Ammon's horn (tissue), 1 donor: ENCODE measurements at places on chromosomes 2 and 18.

GRCh38 chr2:85111819-85112281 is 21.3 kb upstream of the TCF7L1 start:
- no peak for DNase-seq

GRCh38 chr2:67437114-67437513 is 40.0 kb downstream of the ETAA1 start:
- DNase-seq = no peak

- peak; percentile 52 for DNase-seq
Measured at GRCh38 chr2:230411570-230412370, 4.2 kb upstream of the SP100 start.

GRCh38 chr2:195898505-195899191 is 170.0 kb downstream of the DNAH7 start:
- peak; percentile 90 for DNase-seq

DNA sequence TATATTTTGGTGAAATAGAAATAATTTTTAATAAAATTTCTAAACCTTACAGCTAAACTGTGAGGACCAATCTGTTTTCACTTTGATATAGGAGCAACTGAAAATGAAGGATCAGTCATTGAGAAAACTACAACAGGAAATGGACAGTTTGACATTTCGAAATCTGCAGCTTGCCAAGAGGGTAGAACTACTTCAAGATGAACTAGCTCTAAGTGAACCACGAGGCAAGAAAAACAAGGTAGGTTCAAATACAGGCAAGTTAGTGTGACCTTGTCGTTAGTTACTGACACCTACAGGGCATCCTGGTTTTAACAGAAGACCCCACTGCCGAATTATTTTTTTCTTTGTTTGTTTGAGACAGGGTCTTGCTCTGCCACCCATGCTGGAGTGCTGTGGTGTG is 75.5 kb upstream of the STON1 start:
- no peak for DNase-seq
